ENCODE measurements at places on chromosomes 12 and 14. TPM values are rescaled to one million over a fixed set of nuclear protein-coding genes. Genes with fewer than 3 reads are reported as not detected.

The BDKRB1 gene
- not detected for total RNA-seq

The CMA1 gene
- total RNA-seq: not detected

The ASCL1 gene
- total RNA-seq: not detected

The FOXA1 gene
- total RNA-seq: not detected

The DPPA3 gene
- total RNA-seq: not detected

The PMCH gene
- not detected for total RNA-seq

The SPX gene
- total RNA-seq: not detected

The ALG10B gene
- 2.9 TPM for total RNA-seq

The RAN gene
- 403 TPM for total RNA-seq

The CD163L1 gene
- not detected for total RNA-seq

The GALNT6 gene
- 210 TPM for total RNA-seq

The NFE2 gene
- total RNA-seq: under 0.01 TPM

The KRT78 gene
- not detected for total RNA-seq

The FBLN5 gene
- total RNA-seq: 4.2 TPM

The ABCC9 gene
- total RNA-seq: 0.11 TPM

The TROAP gene
- 7.6 TPM for total RNA-seq

The PRH2 gene
- total RNA-seq: 1.2 TPM

The OR6C6 gene
- not detected for total RNA-seq

The TAS2R9 gene
- not detected for total RNA-seq

The ALDH1L2 gene
- total RNA-seq: 6.8 TPM

The OR6C2 gene
- not detected for total RNA-seq

The CCDC175 gene
- total RNA-seq: not detected

The TUNAR gene
- not detected for total RNA-seq

The BRAP gene
- 17.4 TPM for total RNA-seq

The ATP6V1D gene
- 56.9 TPM for total RNA-seq

The CHFR gene
- total RNA-seq: 53.5 TPM

The FERMT2 gene
- total RNA-seq: 104 TPM

The CRACR2A gene
- 1.2 TPM for total RNA-seq

The PPFIA2 gene
- not detected for total RNA-seq

The TBC1D30 gene
- 0.11 TPM for total RNA-seq

The KRT83 gene
- total RNA-seq: not detected

The HCAR1 gene
- under 0.01 TPM for total RNA-seq

The DPF3 gene
- 0.11 TPM for total RNA-seq

The FAM216A gene
- total RNA-seq: 6.5 TPM

The ASB2 gene
- total RNA-seq: not detected

The ACVRL1 gene
- not detected for total RNA-seq

The SOAT2 gene
- total RNA-seq: not detected

The TESPA1 gene
- total RNA-seq: not detected

The NGB gene
- total RNA-seq: not detected

The C12orf42 gene
- 0.43 TPM for total RNA-seq

The RFC5 gene
- total RNA-seq: 13.4 TPM

The LALBA gene
- not detected for total RNA-seq

The KCTD10 gene
- total RNA-seq: 81.4 TPM

The PRICKLE1 gene
- 12.6 TPM for total RNA-seq

The KLRD1 gene
- 1.6 TPM for total RNA-seq

The CAPS2 gene
- total RNA-seq: 1.6 TPM

The LGMN gene
- total RNA-seq: 34.1 TPM

The FICD gene
- total RNA-seq: 10.4 TPM

The TEX52 gene
- total RNA-seq: not detected

The DCAF5 gene
- total RNA-seq: 33.8 TPM

Measured in placental epithelial cell (primary cell).